ENCODE measurements at places on chromosomes 7 and 10.

- no peak for DNase-seq
Measured at GRCh38 chr7:47988496-47989386, 9.3 kb upstream of the HUS1 start.

DNA sequence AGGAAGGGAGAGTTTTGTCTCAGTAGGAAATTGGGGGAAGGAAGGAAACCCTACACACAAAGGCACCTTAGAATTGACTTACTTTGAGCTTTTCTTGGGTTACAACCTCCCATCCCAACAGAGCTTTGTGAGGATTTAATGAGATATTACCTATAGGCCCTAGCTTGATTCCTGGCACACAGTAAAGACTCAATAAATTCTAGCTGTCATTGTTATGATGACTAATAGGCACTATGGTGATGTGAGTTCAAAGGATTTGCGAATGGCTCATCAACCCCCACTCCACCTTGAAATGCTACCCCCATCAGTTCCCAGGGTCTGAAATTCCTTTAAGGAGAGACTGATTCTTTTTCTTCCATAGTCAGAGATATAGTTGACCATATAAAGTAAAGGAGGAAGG lies 67.9 kb upstream of the SMNDC1 start:
- DNase-seq: no peak

DNA sequence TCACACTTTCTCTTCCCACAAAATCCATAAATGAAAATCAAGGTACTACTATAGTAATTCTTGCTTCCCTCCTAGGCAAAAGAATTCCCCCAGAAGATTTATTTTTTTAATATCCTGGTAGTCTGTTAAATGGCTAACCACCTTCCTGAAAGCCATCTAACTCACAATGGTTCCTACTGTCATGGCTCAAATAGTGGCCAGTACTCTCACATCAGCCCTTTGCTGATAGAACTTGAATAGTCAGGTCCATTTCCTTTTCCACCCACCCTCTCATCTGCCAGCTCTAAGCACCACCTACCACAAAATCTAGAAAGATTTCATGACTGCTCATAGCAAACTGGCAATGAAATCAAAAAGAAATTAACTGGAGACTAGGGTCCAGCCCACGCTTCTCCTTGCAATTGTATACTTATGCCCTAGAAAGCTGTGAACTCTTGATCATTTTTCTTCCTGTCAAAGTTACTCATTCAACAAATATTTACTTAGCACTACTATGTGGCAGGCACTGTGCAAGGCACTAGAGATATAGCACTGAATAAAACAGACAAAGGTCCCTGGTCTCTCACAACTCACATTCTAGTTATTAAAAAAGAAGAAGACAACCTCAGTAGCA lies 60.4 kb downstream of the ARMH3 start:
- DNase-seq: no peak

DNA sequence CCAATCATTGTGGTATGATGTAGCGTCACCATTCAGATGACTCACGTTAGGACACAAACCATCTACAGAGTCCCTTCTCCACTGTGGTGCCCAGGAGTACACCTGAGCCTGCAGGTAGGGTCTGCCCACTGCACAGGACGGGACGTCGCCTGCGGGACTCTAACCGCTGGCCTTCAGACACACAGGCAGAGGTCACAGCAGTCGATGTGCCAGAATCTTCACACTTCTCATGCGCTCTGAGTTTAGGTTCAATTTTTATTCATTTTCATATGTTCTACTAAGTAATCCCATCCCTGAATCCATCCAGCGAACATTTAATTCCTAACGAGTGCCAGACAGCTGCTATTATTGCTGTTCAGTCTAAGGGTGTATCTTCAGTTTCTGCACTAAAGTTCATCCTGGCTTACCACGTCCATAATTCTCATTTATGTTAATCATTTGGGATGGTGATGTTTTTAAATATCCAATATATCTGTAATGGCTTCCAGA lies 73.3 kb downstream of the CXCL12 start:
- no peak for DNase-seq

GRCh38 chr7:89054361-89054760 lies 258.8 kb upstream of the TEX47 start:
- no peak for DNase-seq

Measured in muscle of arm (tissue), 14 donors.